Activated T-helper 1 cell treated with anti-CD3 and anti-CD28 coated beads, Interleukin-12 subunit alpha, Interleukin-12 subunit beta, Interleukin-2, Interleukin-4 antibody, amounts not matched to agents 30 ng/mL and 10 ng/mL and 1 ng/mL, durations not matched to agents 14 hours and 24 hours and 36 hours (primary cell): ENCODE measurements at places on chromosomes 1 and 21. TPM values are rescaled to one million over a fixed set of nuclear protein-coding genes. Genes with fewer than 3 reads are reported as not detected.

The PHF13 gene
- total RNA-seq: 18.8 and 19.5 TPM in 2 replicates

DNA sequence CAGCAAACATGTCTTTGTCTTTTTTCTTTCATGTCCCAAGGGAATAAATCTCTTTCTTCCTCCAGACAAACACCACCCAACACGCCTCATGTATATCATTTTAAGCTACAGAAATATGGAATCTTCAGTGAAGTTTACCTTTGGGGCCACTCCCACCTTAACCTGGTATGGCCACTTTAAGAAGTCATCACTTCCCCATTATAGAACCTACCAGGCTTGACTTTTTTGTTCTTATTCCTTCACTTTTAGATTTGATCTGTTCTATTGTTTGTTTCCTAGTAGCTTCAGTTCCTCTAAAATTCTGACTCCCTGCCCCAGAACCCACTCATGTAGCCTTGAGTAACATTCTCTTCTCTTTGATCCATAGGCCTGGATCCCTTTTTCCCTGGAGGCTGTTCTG lies 226.3 kb downstream of the HLX start:
- no peak for DNase-seq
- no peak overlapping the region for H3K27ac ChIP-seq
- no peaks in the 10 kb centered on the region for H3K36me3 ChIP-seq
- no peak overlapping the region for H3K4me3 ChIP-seq

DNA sequence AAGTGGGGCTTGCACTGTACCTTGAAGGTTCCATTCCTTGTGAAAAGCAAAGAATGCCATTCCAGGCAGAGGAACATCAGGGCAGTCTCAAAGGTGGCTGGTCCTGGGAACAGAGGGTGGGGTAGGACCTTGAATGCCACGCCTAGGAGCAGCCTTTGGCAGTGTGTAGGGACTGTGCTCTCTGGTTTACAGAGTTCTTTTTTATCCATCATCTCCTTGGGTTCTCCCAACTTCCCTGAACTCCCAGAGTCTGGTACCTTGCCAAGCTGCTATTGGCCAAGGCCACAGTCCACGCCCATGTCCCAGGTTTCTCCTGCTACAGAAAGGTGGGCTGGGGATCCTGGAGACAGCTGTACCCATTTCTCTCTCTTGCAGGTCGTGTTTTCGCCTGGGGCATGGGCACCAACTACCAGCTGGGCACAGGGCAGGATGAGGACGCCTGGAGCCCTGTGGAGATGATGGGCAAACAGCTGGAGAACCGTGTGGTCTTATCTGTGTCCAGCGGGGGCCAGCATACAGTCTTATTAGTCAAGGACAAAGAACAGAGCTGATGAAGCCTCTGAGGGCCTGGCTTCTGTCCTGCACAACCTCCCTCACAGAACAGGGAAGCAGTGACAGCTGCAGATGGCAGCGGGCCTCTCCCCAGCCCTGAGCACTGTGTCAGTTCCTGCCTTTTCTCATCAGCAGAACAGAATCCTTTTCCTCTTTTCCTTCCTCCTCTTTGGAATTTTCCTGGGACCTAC lies 15.3 kb upstream of the TRNAU1AP start:
- no peak for DNase-seq
- H3K27me3 ChIP-seq: no peaks in the 10 kb centered on the region
- H3K4me1 ChIP-seq: no peaks in the 10 kb centered on the region
- peaks cover 15% of the 10 kb centered on the region for H3K36me3 ChIP-seq

The SPRR2E gene
- total RNA-seq: not detected in 2 replicates

DNA sequence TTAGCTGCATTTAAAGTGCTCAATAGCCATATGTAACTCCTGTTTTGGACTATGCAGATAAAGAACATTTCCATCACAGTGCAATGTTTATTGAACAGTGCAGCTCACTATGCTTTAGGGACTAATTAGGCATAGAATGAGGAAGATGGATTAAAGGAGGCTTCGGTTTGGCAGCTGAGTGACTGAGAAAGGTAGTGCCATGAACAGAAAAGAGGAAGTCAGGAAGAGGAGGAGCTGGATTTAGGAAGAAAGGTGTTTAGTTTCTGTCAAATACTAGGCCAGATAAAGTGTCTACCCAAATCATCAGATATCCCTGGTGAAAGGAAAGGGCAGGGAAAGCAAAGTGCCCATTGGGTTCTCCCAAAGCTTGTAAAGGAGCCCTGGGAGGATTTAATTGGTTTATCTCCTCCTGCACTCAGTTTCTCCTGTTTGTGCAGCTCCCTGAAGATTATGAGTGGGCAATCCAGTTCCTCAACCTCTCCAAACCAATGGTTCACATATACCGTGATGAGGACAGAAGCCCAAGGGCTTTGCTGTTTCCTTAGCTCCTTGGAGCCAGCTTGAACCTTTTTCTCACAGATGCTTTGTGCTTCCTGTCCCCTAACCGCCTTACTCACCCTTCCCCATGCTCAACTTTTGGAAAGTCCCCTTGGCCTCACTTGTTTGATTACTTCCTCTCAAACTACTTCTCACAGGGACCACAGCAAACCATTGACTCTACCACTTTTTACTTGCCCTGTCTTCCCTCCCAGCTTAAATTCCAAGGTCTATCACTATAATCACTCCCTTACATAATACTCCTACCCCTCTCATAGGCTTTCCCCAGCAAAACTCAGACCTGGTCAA lies 3.5 kb upstream of the RAP1A start:
- H3K27me3 ChIP-seq: no peaks in the 10 kb centered on the region
- peaks cover 55% of the 10 kb centered on the region for H3K4me1 ChIP-seq
- peak; percentile 68 for DNase-seq
- H3K4me3 ChIP-seq: peak overlapping the region; percentile 67
- peak overlapping the region; percentile 90 for H3K27ac ChIP-seq

DNA sequence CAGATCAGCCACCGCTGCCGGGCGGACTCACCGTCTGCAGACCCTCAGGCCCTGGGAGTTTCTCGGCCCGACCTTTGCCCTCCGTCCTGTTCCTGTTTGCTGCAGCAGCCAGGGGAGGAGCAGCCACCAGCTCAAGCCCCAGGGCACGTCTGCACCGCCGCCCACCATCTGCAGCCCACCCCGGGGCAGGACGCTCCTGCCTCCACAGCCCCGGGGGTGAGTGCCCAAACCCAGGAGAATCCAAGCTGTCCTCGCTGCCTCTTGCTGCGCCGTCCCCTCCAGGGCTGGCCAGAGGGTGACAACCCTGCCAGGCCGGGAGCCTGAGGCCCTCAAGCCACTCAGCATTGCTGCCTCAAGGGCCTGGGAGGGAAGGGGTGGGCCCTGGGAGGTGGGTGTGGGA lies 1.2 kb upstream of the SLC25A34 start:
- H3K27me3 ChIP-seq: no peaks in the 10 kb centered on the region
- DNase-seq: no peak
- H3K27ac ChIP-seq: no peak overlapping the region

The ZYG11A gene
- total RNA-seq: 0.22 and 0.26 TPM in 2 replicates

GRCh38 chr21:44572959-44573583 lies 458 bp upstream of the KRTAP10-4 start:
- H3K4me1 ChIP-seq: no peaks in the 10 kb centered on the region
- peaks cover 2% of the 10 kb centered on the region for H3K27me3 ChIP-seq
- H3K4me3 ChIP-seq: no peak overlapping the region
- H3K27ac ChIP-seq: no peak overlapping the region

The SLC44A5 gene
- total RNA-seq: not detected in 2 replicates

- H3K36me3 ChIP-seq: no peaks in the 10 kb centered on the region
- H3K4me3 ChIP-seq: no peak overlapping the region
- H3K27ac ChIP-seq: no peak overlapping the region
- H3K4me1 ChIP-seq: no peaks in the 10 kb centered on the region
Measured at GRCh38 chr21:33762803-33763581, 120.7 kb downstream of the ITSN1 start.

GRCh38 chr1:22096036-22096435 lies 43.5 kb downstream of the CDC42 start:
- H3K27me3 ChIP-seq: no peaks in the 10 kb centered on the region
- no peak overlapping the region for H3K4me3 ChIP-seq
- H3K27ac ChIP-seq: no peak overlapping the region
- peaks cover 44% of the 10 kb centered on the region for H3K36me3 ChIP-seq

DNA sequence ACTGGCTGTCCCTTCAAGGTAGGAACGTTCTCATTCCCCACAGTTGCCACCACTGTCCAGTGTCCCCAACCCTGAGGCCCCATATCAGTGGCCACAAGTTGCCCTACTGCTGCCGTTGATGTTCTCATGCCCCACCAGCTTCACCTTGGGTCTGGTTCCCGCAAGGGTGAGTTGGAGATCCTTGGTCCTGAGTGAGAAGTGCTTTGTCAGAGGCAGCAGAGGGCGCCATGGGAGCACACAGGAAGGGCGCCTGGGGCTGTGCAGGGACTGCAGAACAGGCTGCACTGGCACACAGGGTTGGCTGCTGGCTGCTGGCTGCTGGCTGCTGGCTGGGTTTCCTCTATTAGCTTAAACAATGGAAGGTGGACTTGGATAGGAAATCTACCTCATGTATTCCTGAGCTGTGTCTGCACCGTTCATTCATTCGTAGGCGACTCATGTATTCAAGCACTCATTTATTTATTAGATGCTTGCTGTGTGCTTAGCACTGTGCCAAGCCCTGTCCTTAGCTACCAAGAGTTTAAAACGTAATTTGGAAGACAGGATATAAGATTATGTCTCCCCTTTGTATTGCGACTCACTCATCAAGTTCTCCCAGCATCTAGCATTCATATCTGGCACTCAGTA lies 2.1 kb upstream of the S100A9 start:
- peaks cover 28% of the 10 kb centered on the region for H3K4me1 ChIP-seq
- H3K27ac ChIP-seq: no peak overlapping the region
- DNase-seq: peak; percentile 38
- peaks cover 14% of the 10 kb centered on the region for H3K27me3 ChIP-seq

GRCh38 chr1:153119491-153119971 lies 6.2 kb upstream of the SPRR2F start:
- H3K4me1 ChIP-seq: no peaks in the 10 kb centered on the region
- H3K27ac ChIP-seq: no peak overlapping the region
- no peak for DNase-seq
- peaks cover 14% of the 10 kb centered on the region for H3K27me3 ChIP-seq
- H3K36me3 ChIP-seq: no peaks in the 10 kb centered on the region
